ENCODE measurements at places on chromosomes 2 and 18.

DNA sequence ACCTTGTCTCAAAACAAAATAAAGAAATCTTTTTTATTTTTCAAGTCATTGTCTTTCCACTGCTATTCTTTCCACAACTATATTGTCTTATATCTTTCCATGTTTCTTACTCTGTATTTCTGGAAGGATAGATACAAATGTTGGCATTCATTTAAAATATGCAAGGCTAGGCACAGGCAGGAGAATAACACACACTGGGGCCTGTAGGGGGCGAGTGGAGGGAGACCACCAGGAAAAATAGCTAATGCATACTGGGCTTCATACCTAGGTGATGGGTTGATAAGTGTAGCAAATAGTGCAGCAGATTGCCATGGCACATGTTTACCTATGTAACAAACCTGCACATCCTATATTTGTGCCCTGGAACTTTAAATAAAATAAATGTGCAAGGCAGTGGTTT lies 9.6 kb downstream of the MRPL30 start:
- peaks cover 74% of the 10 kb centered on the region for H3K36me3 ChIP-seq
- no peak overlapping the region for H3K27ac ChIP-seq
- no peak for DNase-seq
- no peaks in the 10 kb centered on the region for H3K4me1 ChIP-seq
- H3K4me3 ChIP-seq: no peak overlapping the region

GRCh38 chr2:226611944-226612318 lies 187.7 kb downstream of the IRS1 start:
- DNase-seq: no peak
- H3K27ac ChIP-seq: no peak overlapping the region
- H3K27me3 ChIP-seq: no peaks in the 10 kb centered on the region
- H3K4me3 ChIP-seq: no peak overlapping the region
- H3K36me3 ChIP-seq: no peaks in the 10 kb centered on the region
- H3K4me1 ChIP-seq: peaks cover 9% of the 10 kb centered on the region

GRCh38 chr2:9391961-9392720 lies 31.2 kb downstream of the ITGB1BP1 start:
- H3K4me3 ChIP-seq: no peak overlapping the region
- no peaks in the 10 kb centered on the region for H3K27me3 ChIP-seq
- peak overlapping the region; percentile 98 for H3K27ac ChIP-seq

DNA sequence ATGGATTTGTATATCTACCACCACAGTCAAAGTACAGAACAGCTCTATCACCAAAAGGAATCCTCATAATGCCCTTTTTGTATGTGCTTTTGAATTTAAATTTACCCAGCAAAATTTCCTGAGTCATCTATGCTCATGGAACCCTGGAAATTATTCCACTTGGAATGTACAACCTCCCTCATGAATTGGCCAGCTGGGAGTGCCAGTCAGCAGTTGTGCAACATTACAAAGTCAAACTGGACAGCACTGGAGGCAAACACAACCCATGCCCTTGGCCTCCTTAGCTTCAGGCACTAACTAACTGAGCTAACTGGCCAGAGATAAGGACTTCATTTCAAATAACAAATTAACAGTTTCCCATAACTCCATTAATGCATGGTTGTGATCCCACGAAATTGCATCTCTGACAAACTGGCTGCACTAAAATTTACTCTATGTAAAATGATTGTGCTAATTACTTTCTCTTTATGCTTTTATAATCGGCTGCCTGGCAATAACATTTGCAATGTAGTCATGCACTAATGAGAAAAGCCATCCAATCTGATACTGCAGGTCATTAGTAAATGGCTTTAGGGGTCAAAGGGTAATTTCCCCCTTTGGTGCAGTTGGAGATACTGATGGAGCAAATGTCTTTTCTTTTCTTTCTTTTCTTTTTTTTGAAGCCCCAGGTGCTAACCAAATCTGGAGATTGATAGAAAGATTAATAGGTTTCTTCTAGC lies 270.5 kb downstream of the ACTR3 start:
- H3K27ac ChIP-seq: no peak overlapping the region
- H3K36me3 ChIP-seq: no peaks in the 10 kb centered on the region
- no peak overlapping the region for H3K4me3 ChIP-seq

GRCh38 chr2:112794841-112795240 lies 10.5 kb upstream of the IL1A start:
- no peak overlapping the region for H3K4me3 ChIP-seq
- H3K36me3 ChIP-seq: peaks cover 4% of the 10 kb centered on the region
- no peak overlapping the region for H3K27ac ChIP-seq
- H3K4me1 ChIP-seq: peaks cover 15% of the 10 kb centered on the region
- no peak for DNase-seq
- peaks cover 10% of the 10 kb centered on the region for H3K27me3 ChIP-seq

DNA sequence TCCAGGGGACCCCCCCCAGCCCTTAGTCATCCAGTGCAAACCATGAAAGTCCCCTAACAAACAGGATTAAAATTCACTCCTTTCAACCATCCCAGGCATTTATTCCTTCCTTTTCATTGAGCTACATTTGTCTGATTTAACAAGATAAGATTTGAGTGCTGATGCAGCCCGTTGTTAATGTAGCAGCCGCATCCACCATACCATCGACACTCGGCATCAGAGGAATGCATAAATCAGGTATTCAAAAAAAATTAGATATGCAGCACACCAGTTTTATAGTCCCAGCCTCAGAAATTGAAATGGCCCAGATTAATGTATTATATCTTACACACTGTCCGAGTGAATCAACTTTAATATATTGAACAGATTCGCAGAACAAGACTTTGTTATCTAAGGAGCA lies 676.5 kb upstream of the FANCL start:
- no peak overlapping the region for H3K27ac ChIP-seq
- DNase-seq: no peak
- peaks cover 8% of the 10 kb centered on the region for H3K4me1 ChIP-seq
- no peaks in the 10 kb centered on the region for H3K36me3 ChIP-seq
- H3K4me3 ChIP-seq: no peak overlapping the region

- H3K36me3 ChIP-seq: no peaks in the 10 kb centered on the region
- H3K4me1 ChIP-seq: peaks cover 16% of the 10 kb centered on the region
- DNase-seq: no peak
- peaks cover 33% of the 10 kb centered on the region for H3K27me3 ChIP-seq
Measured at GRCh38 chr2:44843641-44844310, 97.7 kb upstream of the SIX3 start.

DNA sequence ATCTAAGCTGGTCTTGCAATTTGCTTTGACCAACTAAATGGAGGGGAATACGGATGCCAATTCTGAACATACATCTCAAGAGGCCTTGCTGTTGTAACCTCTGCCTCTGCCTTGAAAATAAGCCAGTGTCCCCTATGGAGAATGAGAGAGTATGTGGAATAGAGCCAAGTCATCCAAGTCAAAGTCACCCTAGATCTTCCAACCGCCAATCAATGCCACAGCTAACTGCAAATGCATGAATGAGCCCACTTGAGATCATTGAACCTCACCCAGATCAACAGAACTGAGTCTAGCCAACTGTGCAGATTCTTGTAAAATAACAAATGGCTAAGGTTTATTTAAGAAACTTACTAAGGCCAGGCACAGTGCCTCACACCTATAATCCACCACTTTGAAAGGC lies 139.8 kb upstream of the TANK start:
- no peak overlapping the region for H3K4me3 ChIP-seq
- H3K27me3 ChIP-seq: peaks cover 6% of the 10 kb centered on the region
- no peak for DNase-seq

GRCh38 chr18:76640438-76640837 lies 145.4 kb upstream of the ZNF516 start:
- peaks cover 18% of the 10 kb centered on the region for H3K4me1 ChIP-seq
- H3K27ac ChIP-seq: no peak overlapping the region
- no peak for DNase-seq
- peaks cover 3% of the 10 kb centered on the region for H3K27me3 ChIP-seq
- H3K36me3 ChIP-seq: no peaks in the 10 kb centered on the region
- no peak overlapping the region for H3K4me3 ChIP-seq
